ENCODE measurements at places on chromosomes 6 and 20. TPM values are rescaled to one million over a fixed set of nuclear protein-coding genes. Genes with fewer than 3 reads are reported as not detected.

Gene TRIM40
- not detected for total RNA-seq

Gene HUS1B
- 1.2 TPM for total RNA-seq

Gene HLA-DMA
- total RNA-seq: 1.8 TPM

Gene PSORS1C1
- not detected for total RNA-seq

Gene FAXC
- 0.14 TPM for total RNA-seq

Gene ADGB
- total RNA-seq: not detected

Gene DUSP22
- total RNA-seq: 82.4 TPM

Gene CLVS2
- 0.04 TPM for total RNA-seq

Gene LMBRD1
- 14.0 TPM for total RNA-seq

Gene SYNDIG1
- total RNA-seq: 1.7 TPM

Gene AIF1
- total RNA-seq: not detected

Gene PRND
- 0.39 TPM for total RNA-seq

Gene MKKS
- total RNA-seq: 9.1 TPM

Gene ADTRP
- total RNA-seq: not detected

Gene RIMS4
- total RNA-seq: 5.3 TPM

Gene CRISP3
- not detected for total RNA-seq

Gene TSHZ2
- 17.3 TPM for total RNA-seq

Gene TOX2
- not detected for total RNA-seq

Gene BMP2
- total RNA-seq: 343 TPM

Gene SAMD3
- total RNA-seq: not detected

Gene FAM209B
- not detected for total RNA-seq

Gene CTSZ
- total RNA-seq: 71.3 TPM

Gene FUT9
- not detected for total RNA-seq

Gene ZBTB46
- total RNA-seq: 53.4 TPM

Gene OR2J3
- not detected for total RNA-seq

Gene MYBL2
- total RNA-seq: 30.6 TPM

Gene HTR1E
- total RNA-seq: not detected

Gene CHRNA4
- total RNA-seq: 0.11 TPM

Gene TCF15
- 0.86 TPM for total RNA-seq

Gene ARMH2
- total RNA-seq: not detected

Gene TMEM74B
- 27.7 TPM for total RNA-seq

Gene NRN1
- 0.92 TPM for total RNA-seq

Gene SYCP2
- total RNA-seq: not detected

Gene GABRR1
- total RNA-seq: not detected

Gene MICB
- total RNA-seq: 3.6 TPM

Gene CTAGE9
- total RNA-seq: not detected

Gene IL17F
- total RNA-seq: not detected

Gene ABHD16B
- total RNA-seq: not detected

Gene SLC16A10
- total RNA-seq: 21.4 TPM

Gene LTA
- not detected for total RNA-seq

Gene SNAP91
- 26.0 TPM for total RNA-seq

Gene TUBB2B
- 83.9 TPM for total RNA-seq

Gene LY6G6D
- not detected for total RNA-seq

Gene TSBP1
- not detected for total RNA-seq

Gene LY6G6C
- total RNA-seq: not detected

Gene SIRPB1
- not detected for total RNA-seq

Gene PTCRA
- total RNA-seq: not detected

Gene SEMG2
- total RNA-seq: not detected

Gene BTNL2
- total RNA-seq: not detected

Gene MAP7
- total RNA-seq: 13.8 TPM

Gene TRIM38
- 0.12 TPM for total RNA-seq

Gene ETV7
- not detected for total RNA-seq

Gene OR2H2
- not detected for total RNA-seq

Gene BPI
- not detected for total RNA-seq

Gene DNMT3B
- 11.9 TPM for total RNA-seq

Gene MYT1
- total RNA-seq: 0.39 TPM

Data from cardiac muscle cell (in vitro differentiated cells and primary cell).